ENCODE measurements at places on chromosomes 12 and 14.
A peak's percentile ranks its signal among the peaks of the same experiment; 100 is the strongest.

GRCh38 chr12:14148489-14149270 is 167.3 kb upstream of the GRIN2B start:
- H3K27ac ChIP-seq, result no peak overlapping the region
- H3K4me1 ChIP-seq, result peaks cover 11% of the 10 kb centered on the region
- no peak overlapping the region for H3K4me3 ChIP-seq
- H3K36me3 ChIP-seq, result no peaks in the 10 kb centered on the region

- H3K4me3 ChIP-seq, result no peak overlapping the region
- peaks cover 6% of the 10 kb centered on the region for H3K4me1 ChIP-seq
- no peak for DNase-seq
- H3K27ac ChIP-seq, result no peak overlapping the region
- no peaks in the 10 kb centered on the region for H3K27me3 ChIP-seq
- no peaks in the 10 kb centered on the region for H3K36me3 ChIP-seq
Observed at GRCh38 chr12:70648831-70649230, 11.6 kb upstream of the PTPRB start.

- no peaks in the 10 kb centered on the region for H3K27me3 ChIP-seq
- peak; percentile 92 for DNase-seq
- no peak overlapping the region for H3K4me3 ChIP-seq
- 0 out of 2 replicates have a peak, but pooled peaks cover 7% of the 10 kb centered on the region for H3K4me1 ChIP-seq
- no peak overlapping the region for H3K27ac ChIP-seq
Observed at GRCh38 chr12:69070319-69071090, 137.5 kb upstream of the CPM start.

GRCh38 chr14:102827716-102828115 is 50.5 kb downstream of the TRAF3 start:
- H3K4me3 ChIP-seq, result no peak overlapping the region
- no peaks in the 10 kb centered on the region for H3K27me3 ChIP-seq
- peaks cover 76% of the 10 kb centered on the region for H3K4me1 ChIP-seq
- no peak overlapping the region for H3K27ac ChIP-seq
- DNase-seq, result no peak

DNA sequence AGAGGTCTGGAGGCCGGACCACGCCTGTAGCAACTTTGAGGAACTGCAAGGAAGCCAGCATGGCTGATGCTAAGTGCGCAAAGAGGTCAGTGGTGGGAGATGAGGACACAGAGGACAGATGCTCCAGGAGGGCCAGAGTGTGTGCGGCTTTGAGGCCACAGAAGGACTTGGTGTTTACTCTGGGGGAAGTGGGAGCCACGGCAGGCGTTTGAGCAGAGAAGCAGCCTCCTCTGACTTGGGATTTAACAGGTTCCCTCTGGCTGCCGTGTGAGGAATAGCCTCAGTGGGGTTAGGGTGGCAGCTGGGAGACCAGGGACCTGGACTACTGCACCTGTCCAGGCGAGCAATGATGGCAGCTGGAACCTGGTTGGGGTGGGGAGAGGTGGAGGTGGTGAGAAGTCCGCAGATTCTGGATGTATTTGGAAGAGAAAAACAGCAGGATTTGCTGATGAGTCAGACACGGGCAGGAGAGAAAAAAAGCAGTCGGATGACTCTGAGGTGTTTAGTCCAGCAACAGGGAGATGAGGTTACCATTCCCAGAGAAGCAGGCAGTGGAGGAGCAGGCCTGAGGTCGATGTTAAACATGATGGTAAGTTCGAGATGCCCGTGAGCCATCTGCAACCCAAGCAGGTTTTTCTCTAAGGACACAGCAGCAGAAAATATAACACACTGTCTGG is 143.5 kb downstream of the SCARB1 start:
- H3K4me1 ChIP-seq, result no peaks in the 10 kb centered on the region
- no peak overlapping the region for H3K27ac ChIP-seq
- DNase-seq, result no peak
- H3K36me3 ChIP-seq, result no peaks in the 10 kb centered on the region
- H3K4me3 ChIP-seq, result no peak overlapping the region

DNA sequence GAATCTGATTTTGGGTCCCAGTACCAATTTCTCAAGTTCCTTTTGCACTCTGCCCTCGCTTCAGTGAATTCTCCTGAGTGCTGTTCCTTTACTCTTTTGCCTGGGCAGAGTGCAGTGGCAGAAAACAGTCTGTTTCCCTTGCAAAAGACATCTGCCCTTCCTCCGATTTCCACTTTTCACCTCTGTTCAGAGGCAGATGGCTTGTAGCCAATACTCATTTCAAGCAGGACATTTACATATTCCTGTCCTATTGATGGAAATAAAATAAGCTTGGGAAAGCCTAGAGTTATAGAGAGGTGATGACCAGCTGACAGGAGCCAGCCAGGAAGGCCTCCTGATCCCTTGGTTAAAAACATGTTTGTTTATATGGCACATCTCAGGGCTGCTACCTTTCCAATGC is 111.0 kb downstream of the SLC8A3 start:
- H3K27me3 ChIP-seq, result no peaks in the 10 kb centered on the region
- H3K27ac ChIP-seq, result no peak overlapping the region
- H3K36me3 ChIP-seq, result no peaks in the 10 kb centered on the region
- H3K4me3 ChIP-seq, result no peak overlapping the region
- no peak for DNase-seq
